ENCODE measurements at places on chromosomes 4 and X. TPM values are rescaled to one million over a fixed set of nuclear protein-coding genes. Genes with fewer than 3 reads are reported as not detected.

Gene CCSER1
- 0.11 TPM for total RNA-seq

Gene CENPVL2
- not detected for total RNA-seq

Gene NDP
- total RNA-seq = not detected

Gene TNIP3
- 0.09 TPM for total RNA-seq

Gene LIMCH1
- total RNA-seq = 29.8 TPM

Gene DYNLT3
- total RNA-seq = 37.1 TPM

Gene TLR8
- total RNA-seq = not detected

Gene OTC
- total RNA-seq = 0.17 TPM

Gene ZFP42
- total RNA-seq = not detected

Gene PPP1R2C
- not detected for total RNA-seq
